ENCODE measurements at places on chromosomes 4 and X.

- no peak for DNase-seq
These were observed 14.8 kb downstream of the PDK3 start for GRCh38 chrX:24479924-24480323.

DNA sequence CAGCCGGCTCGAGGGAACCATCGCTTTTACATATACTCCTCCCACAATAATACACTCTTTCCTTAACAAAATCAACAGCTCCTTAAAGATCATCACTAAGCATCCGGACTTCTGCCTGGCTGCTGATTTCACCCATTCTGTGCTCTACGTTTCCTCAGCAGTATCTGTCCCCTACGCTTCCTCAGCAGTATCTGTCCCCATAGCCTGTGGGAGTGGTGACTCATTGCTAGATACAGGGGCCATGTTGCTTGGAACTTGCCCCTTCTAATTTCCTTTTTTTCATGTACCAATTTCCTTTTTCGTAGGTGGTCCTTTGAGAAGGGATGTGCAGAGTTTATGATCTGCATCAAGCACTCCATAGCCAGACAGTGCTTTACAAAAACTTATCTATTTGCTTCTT lies 18.6 kb downstream of the MAP3K15 start:
- DNase-seq = no peak

- DNase-seq = no peak
These were observed 67.9 kb downstream of the TAB3 start for GRCh38 chrX:30821116-30821515.

DNA sequence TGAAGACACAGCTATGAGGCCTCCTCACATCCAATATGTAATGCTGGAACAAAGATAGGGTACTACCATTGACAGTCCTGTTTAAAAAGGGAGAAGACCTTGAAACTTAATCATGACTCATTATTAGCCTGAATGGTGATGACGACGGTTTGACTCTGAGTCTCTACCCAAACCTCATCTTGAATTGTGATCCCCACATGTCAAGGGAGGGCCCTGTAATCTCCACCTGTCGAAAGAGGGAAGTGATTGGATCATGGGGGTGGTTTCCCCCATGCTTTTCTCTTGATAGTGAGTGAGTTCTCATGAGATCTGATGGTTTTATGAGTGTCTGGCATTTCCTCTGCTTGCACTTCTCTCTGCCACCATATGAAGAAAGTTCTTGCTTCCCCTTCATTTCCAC lies 395.3 kb upstream of the CPEB2 start:
- no peak for DNase-seq

DNA sequence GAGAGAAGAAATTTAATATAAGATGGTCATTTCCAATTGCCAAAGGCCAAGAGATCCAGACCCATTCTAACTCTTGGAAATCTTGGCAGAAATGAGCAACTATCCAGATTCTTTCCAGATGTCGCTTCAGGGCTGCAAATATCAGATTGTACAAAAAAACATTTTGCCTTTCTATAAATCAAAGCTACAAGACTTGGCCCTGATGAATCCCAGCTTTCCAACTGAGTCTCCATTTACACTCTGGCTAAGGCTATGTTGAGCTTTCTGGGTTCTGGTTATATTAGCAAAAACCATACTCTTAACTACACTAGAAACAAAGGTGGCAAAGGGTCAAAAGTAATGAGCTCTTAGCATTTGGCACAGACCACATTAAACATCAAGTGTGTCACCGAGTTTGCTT lies 345.8 kb downstream of the OPHN1 start:
- DNase-seq = no peak

DNA sequence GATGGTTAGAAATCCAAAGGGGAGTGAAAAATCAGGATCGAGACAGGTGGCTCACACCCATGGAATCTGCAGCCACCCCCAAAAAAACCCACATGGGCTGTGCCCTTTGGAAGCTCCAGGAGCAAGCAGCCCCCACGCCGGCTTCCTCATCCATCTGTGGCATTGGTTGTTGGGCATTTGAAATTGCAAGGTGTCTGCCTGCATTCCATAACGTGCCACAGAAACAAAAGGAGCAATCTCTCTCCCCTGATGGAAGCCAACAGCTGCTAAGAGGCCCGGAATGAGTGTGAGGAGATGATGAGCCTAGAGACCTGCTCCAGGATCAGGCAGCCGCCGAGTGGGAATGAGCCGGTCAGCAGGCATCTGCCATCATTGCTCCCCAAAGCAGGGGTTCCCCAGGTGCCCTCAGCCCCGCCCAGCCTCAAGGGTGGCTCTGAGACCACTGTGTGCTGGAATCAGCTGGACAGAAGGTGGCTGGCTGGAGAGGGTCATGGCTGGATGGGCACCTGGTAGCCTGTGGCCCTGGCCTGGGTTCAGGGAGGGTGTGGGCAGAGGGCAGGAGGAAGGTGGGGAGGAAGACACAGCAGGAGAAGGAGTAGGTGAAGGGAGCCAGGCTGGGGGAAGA lies 113.2 kb downstream of the CRLF2 start:
- no peak for DNase-seq

DNA sequence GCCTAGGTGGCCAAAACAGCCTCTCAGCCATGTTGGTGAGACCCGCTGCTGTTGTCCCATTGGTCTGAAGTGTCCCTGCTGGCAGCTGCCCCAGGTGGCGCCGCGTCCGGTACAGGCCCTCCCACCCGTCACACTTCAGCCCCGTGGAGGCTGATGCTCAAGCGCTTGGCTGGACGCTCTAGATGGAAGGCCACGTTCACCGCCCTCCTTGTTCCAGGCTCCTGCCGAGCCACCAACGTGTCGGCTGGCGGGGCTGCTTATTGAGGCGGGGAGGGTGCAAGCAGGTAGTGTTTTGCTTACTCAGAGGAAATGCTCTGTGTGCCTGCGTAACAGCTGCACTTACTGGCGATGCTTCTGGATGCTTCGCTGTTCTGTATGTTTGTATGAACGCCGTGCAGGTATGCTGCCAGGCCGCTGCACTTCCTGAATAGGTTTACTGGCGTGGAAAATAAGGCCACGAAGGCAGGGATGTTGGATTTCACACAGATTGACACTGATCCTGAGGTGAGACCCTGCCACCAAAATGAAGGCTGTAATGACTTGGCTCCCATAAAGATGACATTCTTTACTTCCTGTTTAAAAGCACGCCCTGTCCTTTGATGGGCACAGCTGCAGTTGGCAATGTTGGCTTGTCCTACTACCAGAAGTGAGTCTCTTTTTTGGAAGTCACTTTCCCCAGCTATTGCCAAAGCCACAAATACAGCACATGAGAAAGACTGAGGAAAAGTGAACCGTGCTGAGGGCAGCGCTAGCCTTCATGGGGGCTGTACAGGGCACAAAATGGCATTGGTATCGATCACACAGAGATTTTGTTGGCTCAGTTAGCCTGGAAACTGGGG lies 21.0 kb upstream of the CLCN4 start:
- no peak for DNase-seq

DNA sequence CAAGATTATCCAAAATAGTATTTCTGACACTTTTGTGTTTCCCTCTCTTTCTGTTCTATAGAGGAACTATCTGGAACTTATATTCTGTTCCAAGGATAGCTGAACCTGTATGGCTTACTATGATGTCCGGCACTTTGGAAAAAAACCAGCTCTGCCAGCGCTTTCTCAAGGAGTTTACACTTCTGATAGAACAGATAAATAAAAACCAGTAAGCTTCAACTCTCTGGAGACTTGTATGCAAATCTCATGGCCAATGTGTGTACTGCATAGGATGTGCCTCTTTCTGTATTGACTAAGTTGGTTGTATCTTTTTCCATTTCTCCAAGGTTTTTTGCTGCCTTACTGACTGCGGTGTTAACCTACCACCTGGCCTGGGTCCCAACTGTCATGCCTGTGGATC lies 92.5 kb downstream of the FNIP2 start:
- no peak for DNase-seq

DNA sequence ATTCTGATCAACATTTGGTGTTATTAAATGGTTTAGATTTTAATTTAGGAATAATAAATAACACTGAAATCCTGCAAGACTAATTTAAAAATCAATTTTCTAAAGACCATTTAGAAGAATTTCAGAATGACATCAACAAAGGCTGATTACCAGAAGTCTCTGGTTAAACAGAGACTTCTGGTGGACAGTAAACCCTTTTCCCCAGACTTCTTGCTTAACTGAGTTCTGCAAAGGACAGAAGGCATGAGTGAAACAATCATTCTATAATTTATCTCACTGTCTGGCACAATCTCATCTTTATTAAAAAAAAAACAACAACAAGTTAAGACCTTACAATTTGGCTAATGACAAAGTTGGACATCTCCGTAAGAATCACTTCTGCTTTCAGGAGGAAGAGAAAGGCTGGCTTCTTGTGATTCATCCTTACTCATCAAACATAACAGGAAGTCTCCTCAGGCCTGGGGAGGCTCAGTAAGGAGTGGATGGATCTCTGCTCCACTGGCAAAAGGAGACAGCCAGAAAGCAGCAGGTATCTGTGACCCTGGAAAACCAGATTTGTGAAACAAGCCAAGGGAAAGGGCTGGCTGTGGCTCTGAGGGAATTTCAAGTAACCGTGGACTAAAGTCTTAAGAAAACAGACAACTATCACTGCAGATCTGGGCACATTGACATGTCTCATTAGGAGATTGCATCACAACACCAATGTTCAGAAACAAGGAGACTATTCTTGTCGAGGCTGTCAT lies 908 bp upstream of the TLR6 start:
- DNase-seq = no peak

GRCh38 chr4:48483777-48484493 lies 792 bp downstream of the SLC10A4 start:
- DNase-seq = peak; percentile 58

GRCh38 chr4:148747721-148748268 lies 305.6 kb upstream of the NR3C2 start:
- DNase-seq = no peak

DNA sequence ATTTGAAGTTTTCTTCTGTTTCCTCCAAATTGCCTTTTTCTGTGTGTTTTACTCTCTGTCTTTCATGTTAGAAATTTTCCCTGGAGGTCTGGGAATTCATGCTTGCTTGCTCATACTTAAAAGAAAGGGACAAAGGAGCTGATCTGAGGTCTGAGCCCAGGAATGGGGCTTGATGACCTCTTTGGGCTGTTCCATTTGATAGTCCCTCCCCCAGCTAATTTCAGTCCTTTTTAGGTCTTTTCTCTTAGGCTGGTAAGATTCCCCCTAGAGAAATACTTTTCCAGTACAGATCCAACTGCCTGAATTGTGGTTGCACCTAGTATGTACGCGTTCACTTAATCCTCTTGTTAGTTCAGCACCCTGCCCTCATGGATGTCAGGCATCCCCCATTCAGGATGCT lies 5.5 kb upstream of the PIGA start:
- DNase-seq = no peak

- no peak for DNase-seq
These were observed 158.0 kb upstream of the CTSO start for GRCh38 chr4:156111686-156112085.

GRCh38 chr4:107857741-107858140 lies 33.0 kb downstream of the SGMS2 start:
- peak; percentile 46 for DNase-seq

DNA sequence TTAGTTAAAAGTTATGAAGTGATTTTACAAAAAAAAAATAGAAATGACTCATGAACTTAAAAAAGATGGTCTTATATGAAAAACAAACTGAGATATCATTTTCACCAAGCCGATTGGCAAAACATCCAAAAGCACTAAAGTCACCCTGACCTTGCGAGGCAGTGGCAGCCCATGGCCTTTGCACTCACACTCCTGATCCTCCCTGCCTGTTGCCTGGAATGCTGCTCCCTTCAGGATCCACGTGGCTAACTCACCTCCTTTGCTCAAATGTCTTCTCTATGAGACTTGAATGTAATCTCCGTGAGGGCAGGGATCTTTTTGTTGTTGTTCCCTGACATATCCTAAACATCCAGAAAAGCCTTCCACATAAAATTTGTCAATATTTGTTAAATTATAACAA lies 106.4 kb downstream of the RAPGEF2 start:
- DNase-seq = no peak

GRCh38 chrX:1215123-1215823 lies 2.8 kb upstream of the CRLF2 start:
- no peak for DNase-seq

DNA sequence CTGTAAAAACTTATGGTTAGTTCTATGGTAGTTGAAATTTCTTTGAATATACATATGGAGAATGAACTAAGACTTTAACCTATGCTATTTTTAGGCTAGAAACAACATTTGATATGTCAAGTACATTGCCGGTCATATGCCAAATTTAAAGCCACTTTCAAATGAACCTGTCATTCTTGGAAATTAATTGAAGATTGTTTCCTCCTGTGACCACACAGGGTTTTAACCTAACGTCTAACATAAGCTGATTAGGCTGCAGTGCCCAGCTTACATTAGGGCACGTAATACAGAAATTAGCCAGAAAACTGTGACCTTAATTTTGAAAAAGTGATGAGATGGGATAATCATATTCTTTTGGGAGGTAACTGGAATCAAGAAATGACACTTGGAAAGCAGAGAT lies 645.9 kb downstream of the FSTL5 start:
- no peak for DNase-seq

- no peak for DNase-seq
These were observed 483.4 kb downstream of the RPA4 start for GRCh38 chrX:97367125-97367524.

GRCh38 chr4:25236971-25237370 lies 3.1 kb downstream of the PI4K2B start:
- no peak for DNase-seq

GRCh38 chr4:1166509-1167243 lies 5.7 kb downstream of the SPON2 start:
- no peak for DNase-seq

DNA sequence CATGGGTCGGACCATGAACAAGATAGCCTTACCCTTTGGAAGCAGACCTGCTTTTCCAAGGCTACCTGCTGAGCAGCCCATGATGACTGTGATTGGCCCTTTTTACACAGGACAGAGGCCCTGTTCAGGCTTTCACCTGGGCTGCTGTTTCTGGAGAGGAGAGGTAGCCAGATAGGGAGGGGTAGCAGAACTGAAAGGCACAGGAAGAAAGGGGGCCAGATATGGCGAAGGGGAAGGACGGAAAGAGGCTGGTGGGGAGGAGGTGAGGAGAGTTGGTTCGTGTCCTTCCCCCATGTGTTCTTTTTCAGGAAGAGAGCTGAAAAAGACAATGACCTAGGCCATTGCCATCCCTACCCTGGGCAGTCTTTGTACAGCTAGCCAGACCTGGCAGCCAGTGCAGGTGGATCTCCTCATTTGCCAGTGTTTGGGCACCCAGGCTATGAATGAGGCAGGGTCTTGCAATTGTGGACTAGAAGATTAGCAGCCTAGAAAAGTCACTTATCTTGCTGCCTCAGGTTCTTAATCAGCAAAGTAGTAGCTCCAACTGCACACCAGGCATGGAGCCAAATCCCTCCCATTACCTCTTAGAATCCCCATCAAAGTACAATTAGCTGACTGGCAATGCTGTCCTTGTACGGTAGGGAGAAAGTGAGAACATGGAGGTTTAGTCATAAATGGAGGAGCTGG lies 139.6 kb downstream of the AMMECR1 start:
- no peak for DNase-seq

- DNase-seq = no peak
These were observed 1138.4 kb downstream of the PCDH19 start for GRCh38 chrX:99271641-99272040.

- no peak for DNase-seq
These were observed 928.1 kb downstream of the FAT4 start for GRCh38 chr4:126242679-126243390.
